CD4-positive, alpha-beta T cell treated with Interferon alpha-2 for 1 hour (primary cell): ENCODE measurements at places on chromosomes 1 and 21.

DNA sequence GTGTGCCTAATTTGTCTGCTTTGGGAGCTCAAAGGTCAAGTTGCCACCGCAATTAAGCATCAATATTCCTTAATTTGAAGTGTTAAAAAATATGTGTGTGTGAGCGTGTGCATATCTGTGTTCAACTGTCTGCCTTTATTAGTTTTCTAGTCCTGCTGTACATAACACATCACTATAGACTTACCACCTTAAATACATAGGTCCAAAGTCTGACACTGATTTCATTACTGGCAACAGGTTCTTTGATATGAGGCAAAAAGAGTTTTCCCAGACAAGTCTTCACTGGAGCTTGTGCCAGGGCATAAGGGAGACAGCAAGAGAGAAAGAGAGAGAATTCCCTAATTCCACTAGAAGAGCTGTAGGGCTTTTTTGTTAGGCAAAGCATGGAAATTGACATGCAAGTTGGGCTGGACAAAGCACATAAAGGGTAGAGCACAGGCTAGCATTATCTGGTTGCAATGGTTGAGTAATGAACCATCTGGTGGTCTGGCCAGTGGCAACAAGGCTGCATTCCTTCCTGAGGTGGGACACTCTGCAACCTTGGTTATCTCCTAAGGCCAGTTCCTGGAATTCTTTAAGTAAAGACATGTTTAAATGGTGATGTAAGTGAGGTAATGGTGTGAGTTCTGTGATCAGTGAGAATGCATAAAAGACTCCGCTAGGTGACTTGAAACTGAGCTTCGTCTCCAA, 457.2 kb upstream of the ADAMTS5 start:
- no peak for DNase-seq

- DNase-seq, result no peak
Measured at GRCh38 chr1:157119448-157119847, 18.7 kb downstream of the ETV3 start.

GRCh38 chr1:59285691-59286090, 11.2 kb upstream of the FGGY start:
- DNase-seq, result no peak

DNA sequence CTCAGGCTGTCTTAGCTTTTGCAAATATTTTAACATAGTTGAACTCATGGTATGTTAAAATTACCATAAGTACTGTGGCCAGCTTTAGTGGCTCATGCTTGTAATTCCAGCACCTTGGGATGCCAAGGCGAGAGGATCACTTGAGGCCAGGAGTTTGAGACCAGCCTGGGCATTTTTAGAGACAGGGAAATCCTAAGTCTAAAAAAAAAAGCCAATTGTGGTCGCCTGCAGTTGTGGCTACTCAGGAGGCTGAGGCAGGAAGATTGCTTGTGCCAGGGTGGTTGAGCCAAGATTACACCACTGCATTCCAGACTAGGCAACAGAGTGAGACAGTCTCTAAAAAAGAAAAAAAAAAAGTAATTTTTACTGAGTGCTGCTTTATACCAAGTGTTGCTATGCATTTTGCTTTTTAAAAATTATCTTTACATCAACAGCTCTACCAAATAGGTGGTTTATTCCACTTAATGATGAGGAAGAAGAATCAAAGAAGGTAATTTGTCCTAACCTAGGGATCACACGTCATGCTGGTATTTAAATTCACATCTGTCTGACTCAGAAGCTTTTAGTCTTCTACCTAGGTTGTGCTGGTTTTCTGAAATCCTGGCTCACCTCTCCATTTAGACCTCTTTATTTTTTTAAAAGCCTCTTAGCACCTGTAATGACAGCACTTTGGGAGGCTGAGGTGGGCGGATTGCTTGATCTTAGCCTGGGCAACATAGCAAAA, 16.8 kb downstream of the PPP1R12B start:
- DNase-seq, result no peak

DNA sequence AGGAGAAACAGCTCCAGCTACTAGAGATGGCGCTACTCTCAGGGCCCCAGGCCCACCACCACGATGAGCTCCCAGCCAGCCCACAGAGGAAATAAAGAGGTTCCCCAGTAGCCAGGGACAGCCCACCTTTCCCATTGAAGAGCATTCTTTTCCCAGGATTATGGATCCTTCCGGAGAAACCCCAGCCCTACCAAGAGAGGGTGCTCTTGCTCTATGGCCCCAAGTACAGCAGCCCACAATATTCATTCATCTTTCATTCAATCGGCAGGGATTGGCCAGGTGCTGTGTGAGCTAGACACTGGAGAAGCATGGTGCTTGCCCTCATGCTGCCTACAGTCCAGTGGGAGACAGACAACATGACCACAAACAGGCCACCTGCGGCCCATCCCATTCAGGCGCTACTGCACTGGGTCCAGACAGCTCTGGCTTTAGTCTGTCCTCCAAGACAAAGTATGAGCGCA, 29.9 kb downstream of the PMVK start:
- no peak for DNase-seq

- no peak for DNase-seq
Measured at GRCh38 chr1:84632673-84633434, 57.4 kb downstream of the SSX2IP start.

GRCh38 chr1:232923739-232924386, 26.5 kb upstream of the NTPCR start:
- DNase-seq, result peak; percentile 74

DNA sequence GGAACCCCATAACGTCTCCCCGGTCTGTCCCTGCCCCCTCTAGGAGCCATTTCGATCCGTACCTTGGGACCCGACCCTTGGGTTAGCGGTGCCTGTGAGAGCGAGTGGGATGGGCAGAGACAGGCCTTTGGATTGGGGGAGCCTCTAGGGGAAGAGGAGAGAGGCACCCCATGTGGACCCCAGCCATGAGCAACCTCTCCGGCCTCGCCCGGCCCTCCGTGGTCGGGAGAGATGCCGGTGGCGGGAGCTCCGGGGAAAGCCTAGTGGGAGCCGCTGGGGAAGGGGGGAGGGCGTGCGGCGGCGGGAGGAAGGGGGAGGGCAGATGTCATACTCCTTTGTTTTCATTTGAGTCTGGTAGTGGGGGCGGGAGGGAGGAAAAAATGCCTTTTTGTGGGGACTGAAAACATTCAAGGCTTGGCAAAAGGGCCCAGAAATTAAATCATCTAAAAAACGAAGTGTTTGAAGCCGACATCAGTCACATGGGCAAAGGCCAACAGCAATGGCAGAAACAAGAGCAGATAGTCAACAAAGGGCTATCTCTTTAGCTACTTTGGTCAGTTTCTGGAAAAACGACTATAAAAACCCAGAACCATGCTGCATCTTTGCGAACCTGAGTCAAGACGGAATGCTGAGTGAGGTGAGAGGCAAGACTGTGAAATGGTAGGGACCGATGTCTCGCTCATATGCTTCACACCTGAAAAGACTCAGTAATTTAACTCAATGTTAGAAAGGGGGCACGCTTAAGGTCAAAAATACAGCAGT, 758 bp downstream of the PTBP2 start:
- no peak for DNase-seq

DNA sequence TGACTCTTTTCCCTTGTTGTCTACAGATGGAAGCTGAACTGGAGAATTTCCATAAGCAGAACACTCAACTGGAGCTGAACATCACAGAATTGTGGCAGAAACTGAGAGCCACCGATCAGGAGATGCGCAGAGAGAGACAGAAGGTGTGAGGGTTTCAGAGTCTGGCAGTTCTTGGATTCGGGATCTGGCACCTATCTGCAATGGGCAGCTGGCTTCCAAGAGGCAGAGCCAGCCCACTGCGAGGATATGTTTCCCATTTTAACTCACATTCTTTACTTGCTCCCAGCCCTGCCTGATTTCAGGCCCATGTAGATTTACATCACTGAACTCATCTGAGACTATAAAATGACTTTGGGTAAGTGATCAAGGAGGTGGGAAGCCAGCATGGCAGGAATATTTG, 37.3 kb upstream of the TMEM125 start:
- no peak for DNase-seq

DNA sequence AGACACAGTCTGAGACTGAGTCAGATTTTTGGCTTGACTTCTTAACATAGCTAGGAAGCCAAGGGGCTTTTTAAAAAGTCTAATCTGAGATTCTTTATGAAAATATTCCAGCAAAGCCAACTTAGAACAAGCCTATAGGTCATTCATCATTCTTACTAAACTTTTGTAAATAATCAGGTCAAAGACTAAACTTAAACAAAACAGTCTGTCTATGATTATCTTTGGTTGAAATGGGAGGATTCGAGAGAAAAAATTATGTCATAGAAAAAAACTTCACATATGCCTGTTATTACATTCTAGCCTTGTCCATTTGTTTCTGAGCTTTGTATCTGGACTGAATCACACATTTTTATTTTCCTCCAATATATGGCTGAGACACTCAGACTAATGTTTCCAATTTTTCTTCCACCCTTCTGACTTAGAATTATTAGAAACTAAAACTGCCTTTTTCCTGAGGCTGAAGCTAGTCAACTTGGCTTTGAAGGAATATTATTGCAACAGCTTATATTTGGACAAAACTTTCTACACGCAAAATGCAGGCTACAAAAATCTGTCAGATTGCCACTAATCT, 83.3 kb downstream of the ETS2 start:
- no peak for DNase-seq

GRCh38 chr1:197838836-197839235, 63.6 kb upstream of the DENND1B start:
- DNase-seq, result no peak

GRCh38 chr1:181416268-181416860, 67.0 kb upstream of the CACNA1E start:
- no peak for DNase-seq

DNA sequence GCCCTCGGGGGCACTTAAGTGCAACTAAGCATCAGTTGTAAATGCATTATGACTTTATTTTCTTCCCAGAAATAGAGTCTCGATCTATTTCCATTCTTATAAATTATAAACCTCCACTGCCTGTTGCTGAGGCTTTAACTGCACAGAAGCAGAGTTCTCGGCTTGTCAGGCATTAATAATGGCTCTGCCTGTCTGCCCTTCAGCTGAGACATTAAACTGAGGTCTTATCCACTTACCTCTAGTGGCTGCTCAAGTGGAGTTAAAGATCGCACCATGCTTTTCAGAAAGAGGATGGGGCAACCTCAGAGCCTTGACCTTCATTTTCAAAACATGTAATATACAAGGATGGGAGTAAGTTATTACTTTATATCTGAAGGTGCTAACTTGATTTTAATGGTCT, 597.6 kb upstream of the PRMT6 start:
- DNase-seq, result no peak

- DNase-seq, result no peak
Measured at GRCh38 chr1:75129983-75130789, 4.0 kb upstream of the LHX8 start.

GRCh38 chr21:38569733-38570132, 71.5 kb upstream of the ERG start:
- no peak for DNase-seq

DNA sequence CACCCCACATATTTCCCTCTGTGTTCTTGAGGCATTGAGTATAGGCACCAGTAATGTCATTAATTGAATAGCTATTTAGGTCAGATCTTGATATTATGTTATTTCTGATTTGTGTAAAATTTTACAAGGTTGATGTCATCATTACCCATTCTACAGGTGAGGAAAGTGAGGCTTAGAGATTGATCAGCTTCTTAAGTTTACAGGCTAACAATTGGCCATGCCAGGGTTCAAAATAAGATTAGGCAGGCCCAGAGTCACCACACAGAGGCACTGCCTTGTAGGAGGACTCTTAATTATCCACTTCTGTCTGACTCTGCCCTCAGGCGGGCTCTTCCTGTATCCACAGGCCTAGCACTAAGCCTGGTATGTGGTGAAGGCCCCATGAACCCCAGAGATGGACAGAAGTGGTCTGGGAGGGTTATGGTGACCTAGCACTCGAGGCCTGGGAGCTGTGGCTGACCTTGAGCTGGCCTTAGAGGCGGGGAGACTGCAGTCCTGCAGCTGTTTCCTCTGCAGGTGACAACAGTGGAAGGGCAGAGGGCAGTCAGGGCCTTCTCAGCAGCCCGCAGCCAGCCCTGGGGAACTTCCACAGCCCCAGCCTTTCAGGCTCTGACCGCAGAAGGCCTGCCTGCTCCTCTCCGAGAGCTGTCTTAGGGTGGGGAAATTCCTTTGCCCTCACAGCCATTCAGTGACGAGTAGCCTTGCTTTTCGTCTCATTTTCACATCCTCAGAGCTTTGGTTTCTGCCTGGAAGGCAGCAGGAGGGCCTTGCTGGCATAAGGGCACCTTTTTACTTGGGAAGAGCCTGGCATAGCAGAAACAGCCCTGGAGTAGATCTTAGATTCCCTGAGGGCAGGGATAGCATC, 12.2 kb downstream of the ZDHHC18 start:
- DNase-seq, result peak; percentile 81

GRCh38 chr1:236079703-236080102, 14.8 kb upstream of the NID1 start:
- DNase-seq, result no peak

DNA sequence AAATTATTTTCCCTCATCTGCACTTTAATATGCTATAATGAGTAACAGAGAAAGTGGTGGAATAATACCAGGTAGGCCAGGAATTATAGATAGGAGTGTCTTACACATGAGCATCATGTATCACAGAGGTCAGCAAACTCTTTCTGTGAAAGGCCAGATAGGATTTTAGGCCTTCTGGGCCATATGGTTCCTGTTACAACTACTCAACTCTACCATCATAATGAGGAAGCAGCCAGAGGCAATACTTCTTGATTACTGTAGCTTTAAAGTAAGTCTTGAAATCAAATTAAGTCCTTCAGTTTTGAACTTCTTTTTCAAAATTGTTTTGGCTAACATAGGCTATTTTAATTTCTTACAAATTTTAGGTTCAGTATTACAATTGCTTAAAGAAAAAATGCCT, 32.1 kb upstream of the IGSF3 start:
- DNase-seq, result no peak

DNA sequence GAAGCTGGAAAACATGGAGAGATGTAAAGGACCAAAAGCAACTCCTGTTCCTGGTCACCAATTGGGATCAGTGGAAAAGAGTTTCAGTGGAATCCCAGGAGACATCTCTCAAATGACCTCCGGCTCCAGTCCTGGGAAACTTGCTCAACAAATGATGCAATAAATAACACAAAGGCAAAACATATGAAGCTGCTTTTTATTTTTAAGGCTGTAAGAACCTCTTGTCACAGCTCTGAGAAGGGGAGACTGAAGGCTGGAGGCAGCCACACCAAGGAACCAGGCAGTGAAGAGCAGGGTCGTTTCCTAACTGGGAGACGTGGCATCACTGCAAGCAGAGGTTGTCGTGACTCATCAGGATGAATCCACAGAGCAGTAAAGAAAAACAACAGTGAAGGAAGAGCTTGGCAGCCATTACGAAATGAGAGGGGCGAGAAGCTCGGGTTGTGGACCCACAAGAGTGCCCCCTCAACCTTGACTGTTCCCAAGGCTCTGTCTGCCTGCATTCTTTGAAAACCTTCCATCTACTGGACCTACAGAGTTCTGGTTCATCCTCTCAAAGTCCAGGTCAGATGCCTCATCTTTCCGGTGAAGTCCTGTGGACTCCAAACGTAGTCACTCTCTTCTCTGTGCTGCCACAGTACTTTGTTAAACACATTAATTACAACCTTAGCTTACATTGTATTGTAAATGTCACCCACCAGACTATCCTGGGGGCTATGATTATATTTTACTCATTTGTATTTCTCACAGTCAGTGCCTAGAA, 32.1 kb downstream of the JAK1 start:
- DNase-seq, result no peak
